Skin of body (tissue), 3 donors: ENCODE measurements at places on chromosomes 4 and X. TPM values are rescaled to one million over a fixed set of nuclear protein-coding genes. Genes with fewer than 3 reads are reported as not detected.

GRCh38 chrX:114584375-114584943 lies 573 bp downstream of the HTR2C start:
- DNase-seq: no peak

GRCh38 chrX:125394449-125394848 lies 74.8 kb downstream of the TEX13C start:
- no peak for DNase-seq

The PIR gene
- total RNA-seq: 4.6 TPM

The ASB12 gene
- total RNA-seq: 2.6 TPM

The DUX4 gene
- not detected for total RNA-seq
